CD4-positive, alpha-beta T cell treated with Interleukin-12 subunit alpha and Interleukin-12 subunit beta, for 1 hour (primary cell): ENCODE measurements at places on chromosomes 2 and 18.

DNA sequence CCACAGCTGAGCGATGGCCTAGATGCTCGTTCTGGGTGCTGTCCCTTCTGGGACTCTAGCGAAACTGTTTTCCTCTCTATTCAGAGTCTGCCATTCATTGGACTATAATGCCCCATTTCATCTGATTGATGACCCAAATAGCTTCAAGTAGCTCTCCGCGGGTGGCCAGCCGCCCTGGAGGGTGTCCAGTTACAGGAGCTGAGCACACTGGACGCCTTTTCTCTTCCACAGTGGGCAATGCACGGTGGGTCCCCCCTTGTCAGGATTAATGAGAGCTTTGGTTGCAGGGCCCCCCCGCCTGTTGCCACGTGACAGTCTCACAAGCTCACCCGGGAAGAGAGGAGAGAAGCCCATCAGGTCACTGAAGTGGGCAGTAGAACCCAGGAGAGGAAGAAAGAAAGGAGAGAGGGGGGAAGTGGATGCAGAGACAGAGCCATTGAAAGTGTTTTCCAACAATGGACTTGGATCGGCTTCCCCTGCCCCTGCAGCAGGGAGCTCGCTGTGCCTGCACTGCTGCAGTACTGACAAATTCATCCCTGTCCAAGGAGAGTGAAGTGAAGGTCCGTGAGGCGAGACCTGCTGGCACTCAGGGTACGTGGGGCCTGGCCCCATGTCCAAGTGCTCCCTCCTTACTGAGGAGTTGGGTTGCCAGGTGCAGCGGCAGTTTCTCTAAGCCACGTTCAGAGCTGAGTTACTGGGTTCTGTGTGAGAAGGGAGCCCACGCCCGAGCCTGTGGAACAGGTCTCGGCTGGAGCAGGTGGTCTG lies 44.8 kb downstream of the DIPK1C start:
- no peak for DNase-seq

DNA sequence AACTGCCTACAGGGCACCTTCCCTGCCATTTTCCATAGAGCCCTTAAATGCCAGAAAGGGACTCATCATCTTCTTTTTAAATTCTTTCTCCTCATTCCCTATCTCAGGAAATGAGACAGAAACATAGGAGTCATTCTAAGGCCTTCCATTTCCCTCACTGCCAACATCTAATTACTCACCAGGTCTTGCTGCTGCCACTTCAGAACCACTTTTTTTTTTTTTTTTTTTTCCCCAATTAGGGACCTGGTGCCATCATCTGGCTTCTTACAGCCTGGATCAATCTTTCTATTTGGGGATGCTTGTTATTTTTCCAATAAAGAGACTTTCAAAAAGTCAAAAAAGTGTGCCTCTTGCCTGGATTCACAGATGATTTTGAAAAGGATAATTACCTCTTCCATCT lies 373.4 kb downstream of the LPIN1 start:
- no peak for DNase-seq

DNA sequence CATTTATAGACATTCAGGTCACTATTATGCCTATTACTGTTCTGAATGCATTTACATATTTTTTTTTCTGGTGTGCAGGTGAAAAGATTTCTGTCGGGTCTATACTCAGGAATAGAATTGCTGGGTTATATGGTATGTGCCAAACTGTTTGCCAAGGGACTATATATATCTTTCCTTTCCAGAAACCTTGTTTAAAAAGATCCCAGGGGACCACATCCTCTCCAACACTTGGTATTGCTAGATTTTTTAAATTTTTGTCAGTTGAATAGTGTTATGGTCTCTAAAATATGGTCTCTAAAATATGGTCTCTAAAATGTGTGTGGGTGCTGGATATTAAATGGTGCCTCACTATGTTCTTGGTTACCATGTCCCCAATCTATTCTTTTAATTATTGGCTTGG lies 131.3 kb downstream of the INSIG2 start:
- DNase-seq: no peak

GRCh38 chr2:234967201-234967869 lies 15.5 kb downstream of the SH3BP4 start:
- no peak for DNase-seq

- no peak for DNase-seq
These were observed 110.3 kb downstream of the SMAD7 start for GRCh38 chr18:48840491-48840877.

GRCh38 chr2:237198164-237198855 lies 112.6 kb downstream of the COPS8 start:
- DNase-seq: no peak

- DNase-seq: no peak
These were observed 270.1 kb upstream of the POU3F3 start for GRCh38 chr2:104583811-104584210.

- no peak for DNase-seq
These were observed 383.5 kb downstream of the CMPK2 start for GRCh38 chr2:6482256-6482655.
